ENCODE measurements at places on chromosomes 5 and 9. TPM values are rescaled to one million over a fixed set of nuclear protein-coding genes. Genes with fewer than 3 reads are reported as not detected.

The GTF2H2 gene
- 45.0 TPM for total RNA-seq

The OBP2B gene
- total RNA-seq: not detected

- peaks cover 51% of the 10 kb centered on the region for H3K4me1 ChIP-seq
- peaks cover 18% of the 10 kb centered on the region for H3K27me3 ChIP-seq
- DNase-seq: no peak
- H3K36me3 ChIP-seq: peaks cover 4% of the 10 kb centered on the region
Measured at GRCh38 chr5:181161534-181162175, 14.3 kb downstream of the OR2V2 start.

GRCh38 chr5:17178373-17178675 lies 39.1 kb upstream of the BASP1 start:
- no peak overlapping the region for H3K27ac ChIP-seq
- H3K4me1 ChIP-seq: peaks cover 3% of the 10 kb centered on the region
- no peaks in the 10 kb centered on the region for H3K36me3 ChIP-seq
- H3K27me3 ChIP-seq: peaks cover 11% of the 10 kb centered on the region

The ADAMTS16 gene
- not detected for total RNA-seq

GRCh38 chr9:38651400-38652042 lies 31.1 kb upstream of the ANKRD18A start:
- H3K4me3 ChIP-seq: no peak overlapping the region
- no peaks in the 10 kb centered on the region for H3K36me3 ChIP-seq
- no peaks in the 10 kb centered on the region for H3K27me3 ChIP-seq
- no peak overlapping the region for H3K27ac ChIP-seq
- no peaks in the 10 kb centered on the region for H3K4me1 ChIP-seq
- DNase-seq: no peak

Measured in activated naive CD8-positive, alpha-beta T cell treated with anti-CD3 and anti-CD28 coated beads for 36 hours (primary cell).